ENCODE measurements at places on chromosomes 6 and 20.

DNA sequence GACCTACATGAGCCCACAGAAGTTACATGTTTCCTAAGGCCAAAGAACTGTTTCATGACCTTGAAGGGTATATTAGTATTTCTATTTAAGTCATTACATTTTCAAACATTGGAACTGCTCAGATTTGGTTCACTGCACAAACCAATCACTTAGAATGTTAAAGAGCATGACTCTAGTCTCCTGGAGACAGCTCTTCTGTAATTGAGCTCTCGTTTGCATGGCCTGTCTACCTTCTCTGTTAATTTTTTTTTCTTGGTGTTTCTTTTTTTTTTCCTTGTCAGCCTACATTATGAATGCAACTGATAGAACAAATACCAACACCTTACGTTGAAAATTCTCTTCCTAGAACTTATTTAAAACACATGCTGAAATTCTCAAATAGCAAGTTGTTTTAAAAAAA is 860.2 kb upstream of the MAP3K7 start:
- DNase-seq, result no peak

- DNase-seq, result no peak
Observed at GRCh38 chr6:122645256-122645655, 35.1 kb downstream of the PKIB start.

- DNase-seq, result no peak
Observed at GRCh38 chr6:19369785-19370184, 467.4 kb upstream of the ID4 start.

- DNase-seq, result no peak
Observed at GRCh38 chr6:149131891-149132290, 185.6 kb upstream of the TAB2 start.

DNA sequence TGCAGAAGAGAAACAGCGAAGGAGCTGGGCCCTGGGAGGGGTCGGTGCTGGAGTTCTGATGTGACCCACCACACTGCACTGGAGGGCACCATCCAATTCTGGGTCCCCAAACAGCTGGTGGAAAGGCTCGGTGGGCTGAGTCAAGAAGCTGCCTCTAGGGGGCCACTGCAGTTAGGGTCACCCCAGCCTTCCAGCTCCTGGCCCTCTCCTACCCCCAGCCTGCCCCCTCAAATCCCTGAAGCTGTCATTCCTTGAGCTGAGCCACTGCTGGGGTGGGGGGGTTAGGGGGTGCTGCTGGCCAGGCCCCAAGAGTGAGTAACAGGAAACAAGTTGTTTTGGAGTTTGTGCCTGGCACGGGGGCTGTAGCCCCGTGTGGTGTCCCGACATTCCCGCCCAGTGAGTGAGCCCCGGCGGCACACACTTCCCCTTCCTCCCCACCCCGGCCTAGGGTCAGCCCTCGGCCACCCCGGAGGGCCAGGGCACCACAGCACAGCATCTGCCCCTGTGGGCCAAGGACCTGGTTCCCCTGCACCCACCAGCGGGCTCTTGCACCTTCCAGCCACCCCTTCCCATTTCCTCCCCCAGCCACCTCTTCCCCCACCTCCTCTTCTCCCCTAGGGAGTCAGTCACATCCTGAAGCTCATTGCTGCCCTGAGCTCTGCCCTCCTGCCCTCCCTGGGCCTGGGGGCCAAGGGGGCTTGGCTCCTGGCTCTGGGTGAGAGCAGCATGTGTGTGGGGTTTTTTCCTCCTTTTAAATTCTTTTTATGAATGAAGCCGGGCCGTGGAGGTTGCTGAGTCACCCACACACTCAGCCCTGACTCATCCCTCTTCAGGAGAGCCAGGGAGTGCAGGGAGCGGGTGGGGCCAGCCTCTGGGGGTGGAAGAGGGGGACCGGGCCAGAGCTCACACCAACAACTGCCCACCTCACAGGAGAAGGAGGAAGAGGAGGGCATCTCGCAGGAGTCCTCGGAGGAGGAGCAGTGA is 4.6 kb downstream of the SMIM29 start:
- peak; percentile 96 for DNase-seq

All from NCI-H226 (cell line).